ENCODE measurements at places on chromosomes 3 and 15. TPM values are rescaled to one million over a fixed set of nuclear protein-coding genes. Genes with fewer than 3 reads are reported as not detected.

Gene SNURF
- 30.3 TPM for total RNA-seq

DNA sequence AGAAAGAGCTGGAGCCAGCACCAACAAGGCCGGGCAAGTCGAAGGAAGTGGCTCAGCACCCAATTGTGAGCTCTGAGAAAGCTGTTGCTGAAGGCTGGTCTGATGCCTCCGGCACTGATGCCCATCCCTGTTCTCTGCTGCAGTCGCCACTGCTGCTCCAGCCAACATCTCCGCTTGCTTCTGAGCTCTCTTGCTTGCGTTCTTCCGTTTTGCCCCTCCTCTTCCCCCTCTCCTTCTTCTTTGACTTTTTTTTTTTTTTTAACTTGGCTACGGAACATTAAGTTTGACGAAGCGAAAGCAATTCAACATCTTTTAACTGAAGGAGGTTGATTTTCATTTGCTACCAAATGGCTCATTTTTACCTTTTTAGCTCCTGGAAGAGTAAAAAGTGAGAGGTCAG, 442.9 kb downstream of the MCTP2 start:
- DNase-seq, result peak; percentile 58

Gene IGSF10
- total RNA-seq, result 1.2 TPM

DNA sequence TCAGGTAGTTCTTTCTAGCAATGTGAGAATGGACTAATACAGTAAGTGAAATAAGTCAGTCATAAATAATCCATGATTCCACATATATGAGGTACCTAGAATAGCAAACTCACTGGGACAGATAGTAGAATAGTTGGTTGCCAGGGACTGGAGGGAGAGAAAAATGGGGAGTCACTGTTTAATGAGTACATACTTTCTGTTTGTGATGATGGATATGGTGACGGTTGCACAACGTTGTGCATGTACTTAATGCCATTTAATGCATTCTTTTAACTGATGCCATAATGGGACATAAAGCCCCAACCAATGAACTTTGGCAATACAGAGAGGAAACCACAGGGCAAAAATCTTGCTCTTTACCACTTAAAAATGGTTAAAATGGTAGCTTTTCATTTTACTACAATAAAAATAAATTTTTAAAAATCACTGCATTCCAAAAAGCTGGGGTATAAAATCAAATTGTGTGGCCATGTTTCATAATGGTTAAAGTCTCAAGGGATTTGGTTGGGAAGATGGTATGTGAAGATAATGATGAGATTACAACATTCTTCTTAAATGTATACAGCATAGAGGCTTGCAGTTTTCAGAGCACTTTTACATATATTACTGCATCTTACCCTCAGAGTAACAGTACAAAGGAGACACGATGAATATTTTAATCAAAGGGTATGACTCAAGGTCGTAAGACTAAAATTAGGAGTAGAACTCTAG, 45.2 kb downstream of the ADAM10 start:
- DNase-seq, result no peak

GRCh38 chr3:9807981-9808344, 2.1 kb upstream of the TTLL3 start:
- DNase-seq, result no peak

GRCh38 chr3:136733317-136733833, 18.8 kb downstream of the STAG1 start:
- no peak for DNase-seq

Gene BDH1
- 9.7 TPM for total RNA-seq

DNA sequence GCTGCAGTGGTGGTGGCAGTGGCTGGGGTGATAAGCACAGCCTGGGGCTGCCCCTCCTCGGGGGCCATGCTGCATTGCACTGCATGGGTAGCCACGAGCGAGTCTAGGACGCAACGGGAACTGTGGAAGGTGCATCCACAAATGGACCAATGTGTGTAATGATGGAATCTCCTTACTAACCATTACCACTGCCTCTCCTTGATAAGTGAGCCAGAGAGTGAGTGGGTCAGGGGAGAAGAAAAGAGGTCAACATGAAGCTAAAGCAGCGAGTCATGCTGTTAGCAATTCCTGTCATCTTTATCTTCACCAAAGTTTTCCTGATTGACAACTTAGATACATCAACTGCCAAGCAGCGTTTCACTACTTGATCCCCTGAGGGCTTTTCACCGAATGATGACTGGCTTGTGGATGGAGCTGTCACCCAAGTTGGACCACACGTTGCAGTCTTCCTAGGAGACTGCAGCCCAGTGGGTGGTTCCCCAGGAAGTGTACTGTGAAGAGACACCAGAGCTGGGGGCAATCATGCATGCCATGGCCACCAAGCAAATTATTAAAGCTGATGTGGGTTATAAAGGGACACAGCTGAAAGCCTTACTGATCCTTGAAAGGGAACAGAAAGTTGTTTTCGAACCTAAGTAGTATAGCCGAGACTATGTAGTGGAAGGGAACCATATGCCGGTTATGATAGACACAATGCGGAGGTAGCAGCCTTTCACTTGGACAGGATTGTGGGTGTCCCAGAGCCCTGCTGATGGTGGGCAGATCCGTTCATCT, 20.6 kb downstream of the SAMD7 start:
- DNase-seq, result no peak

GRCh38 chr3:195558602-195559001, 15.5 kb upstream of the PPP1R2 start:
- no peak for DNase-seq

Measured in sciatic nerve (tissue), 2 donors.